Fibroblast of villous mesenchyme (primary cell): ENCODE measurements at places on chromosomes 3 and 15. TPM values are rescaled to one million over a fixed set of nuclear protein-coding genes. Genes with fewer than 3 reads are reported as not detected.

DNA sequence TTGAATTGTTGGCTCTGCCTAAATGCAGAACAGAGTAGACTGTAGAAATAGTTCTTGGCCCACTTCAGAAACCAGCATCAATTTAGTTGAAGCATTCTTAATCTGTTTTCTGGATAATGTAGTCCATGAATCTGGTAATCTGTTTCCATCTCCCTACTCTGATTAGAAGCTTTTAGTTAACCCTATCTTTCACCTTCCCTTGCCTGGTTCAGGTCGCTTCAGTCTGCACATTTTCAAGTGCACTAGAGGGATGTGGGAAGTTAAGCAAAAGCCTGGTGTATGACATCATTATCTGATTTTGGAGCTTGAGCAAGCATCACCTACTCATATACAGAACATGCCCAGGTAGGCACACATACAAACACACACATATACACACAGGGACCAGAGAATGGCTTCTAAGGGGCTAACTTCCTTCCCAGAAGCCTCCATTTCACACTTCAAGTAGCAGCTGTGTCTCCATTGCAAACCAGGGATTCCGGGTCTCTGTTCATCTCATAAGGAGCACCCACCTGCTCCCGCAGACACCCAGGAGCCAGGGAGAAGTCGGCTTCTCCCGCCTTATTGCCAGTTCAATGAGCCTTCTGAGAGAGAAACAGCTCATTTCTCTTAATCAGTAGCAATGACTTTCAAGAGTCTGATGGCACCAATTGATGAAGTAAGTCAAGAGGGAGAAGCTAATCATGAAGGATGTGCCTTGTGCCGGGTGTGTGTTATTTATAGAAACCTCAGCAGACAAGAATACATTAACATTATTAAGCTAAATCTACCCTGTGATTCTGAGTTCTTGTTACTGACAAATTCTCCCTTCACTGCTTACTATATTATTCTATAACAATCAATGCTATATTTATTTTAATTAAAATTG lies 347.9 kb upstream of the STAC start:
- DNase-seq: no peak

Gene ARHGEF26
- total RNA-seq: 1.6 and 1.7 TPM in 2 replicates

- no peak for DNase-seq
Observed at GRCh38 chr3:194384569-194385001, 14.5 kb downstream of the GP5 start.

DNA sequence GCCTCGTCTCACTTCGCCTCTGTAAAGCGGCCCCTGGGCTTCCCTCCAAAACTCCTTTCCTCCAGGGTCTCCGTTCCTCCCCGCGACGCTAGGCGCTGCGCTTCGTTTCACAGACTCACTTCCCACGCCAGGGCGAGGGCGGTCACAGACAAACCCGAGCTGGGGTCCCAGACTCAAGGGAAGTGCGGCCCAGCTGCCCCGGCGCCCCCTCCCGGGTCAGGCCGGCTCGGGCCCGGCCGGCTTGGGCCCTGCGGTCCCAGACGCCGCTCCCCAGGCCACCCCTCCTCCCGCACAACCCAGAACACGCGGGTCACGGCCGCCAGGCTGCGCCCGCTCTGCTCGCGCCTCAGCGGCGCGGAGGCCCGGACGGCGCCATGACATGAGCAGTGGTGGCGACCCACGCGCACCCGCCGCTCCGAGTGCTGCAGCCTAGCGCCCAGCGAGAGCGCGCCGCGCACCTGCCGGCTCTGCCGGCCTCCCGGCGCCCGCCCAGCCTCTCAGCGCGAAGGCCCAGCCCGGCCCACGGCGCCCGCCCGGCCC lies 547 bp downstream of the NUP210 start:
- DNase-seq: no peak

- peak; percentile 69 for DNase-seq
Observed at GRCh38 chr15:39511916-39512260, 69.0 kb upstream of the THBS1 start.

Gene GOLGA6D
- not detected in 2 replicates for total RNA-seq

Gene ITGA11
- total RNA-seq: 87.7 and 159 TPM in 2 replicates

Gene PLSCR2
- total RNA-seq: 0.43 TPM in 1 of 2 replicates, not detected in the other

Gene ARGFX
- not detected in 2 replicates for total RNA-seq

Gene GPR149
- not detected in 2 replicates for total RNA-seq

Gene SEMA3F
- total RNA-seq: 0.32 and 0.86 TPM in 2 replicates

Gene LRRC31
- total RNA-seq: not detected in 2 replicates

GRCh38 chr3:2810723-2811122 lies 299.5 kb downstream of the IL5RA start:
- peak; percentile 4 for DNase-seq

DNA sequence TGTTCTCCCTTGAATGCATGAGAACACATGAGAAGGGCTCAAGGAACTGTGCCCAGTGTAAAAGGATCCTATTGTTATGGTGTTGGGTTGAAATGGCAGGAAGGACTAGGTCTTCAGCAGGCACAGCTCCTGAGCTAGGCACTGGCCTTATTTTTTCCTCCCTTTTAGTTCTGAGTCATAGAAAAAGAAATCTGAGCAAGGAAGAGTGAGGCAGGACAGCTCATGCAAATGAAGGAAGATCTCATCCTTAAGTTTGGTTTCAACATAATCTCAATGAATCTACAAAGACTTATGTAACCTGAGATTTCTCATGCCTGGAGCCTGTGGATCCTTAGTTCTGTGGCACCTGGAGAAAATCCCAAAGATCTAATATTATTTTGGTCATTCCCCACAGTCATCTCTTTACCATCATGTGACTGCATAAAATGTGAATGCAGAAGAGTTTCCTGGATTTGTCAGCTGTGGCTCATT lies 188.6 kb upstream of the TBL1XR1 start:
- DNase-seq: peak; percentile 43

Gene TLNRD1
- total RNA-seq: 13.4 and 15.8 TPM in 2 replicates

- DNase-seq: no peak
Observed at GRCh38 chr3:43071313-43071893, 34.5 kb downstream of the POMGNT2 start.

Gene ZCWPW2
- total RNA-seq: 0.43 and 0.64 TPM in 2 replicates

DNA sequence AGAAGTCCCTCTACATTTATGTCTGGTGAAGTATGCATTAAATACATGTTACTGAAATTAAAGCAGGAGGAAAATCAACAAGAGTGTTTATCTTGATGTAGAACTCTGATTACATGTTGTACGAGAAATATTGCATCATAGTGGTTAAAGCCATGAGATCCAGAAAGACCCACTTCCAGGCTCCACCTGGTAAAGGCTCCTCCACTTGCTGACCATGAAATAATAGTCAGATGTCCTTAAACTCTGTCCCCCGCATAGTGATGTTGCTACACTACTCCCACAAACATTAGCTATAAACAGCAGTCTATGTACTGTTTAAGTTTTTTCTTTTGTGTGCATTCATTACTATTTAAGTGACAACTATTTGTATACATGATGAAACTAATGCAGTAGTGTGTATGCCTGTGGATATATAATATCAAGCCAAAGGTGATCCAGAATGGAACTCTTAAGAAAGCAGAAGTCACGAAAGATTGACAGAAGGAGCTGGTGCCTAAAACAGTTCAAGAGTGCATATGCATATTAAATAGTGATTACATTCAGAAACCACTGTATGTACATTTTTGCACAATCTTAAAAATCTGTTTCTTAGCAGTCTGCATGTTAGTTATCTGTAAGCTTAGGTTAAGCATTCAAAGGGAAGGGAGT lies 264.4 kb upstream of the KCNMB2 start:
- peak; percentile 53 for DNase-seq

Gene ATP10A
- total RNA-seq: 1.3 and 4.2 TPM in 2 replicates
